ENCODE measurements at places on chromosomes 12 and 14.

- no peak for DNase-seq
Observed at GRCh38 chr12:58980768-58981167, 60.5 kb upstream of the LRIG3 start.

GRCh38 chr12:132614861-132615578 is 3.6 kb upstream of the P2RX2 start:
- peak; percentile 88 for DNase-seq

- DNase-seq: no peak
Observed at GRCh38 chr12:78579846-78580245, 284.7 kb upstream of the SYT1 start.

- no peak for DNase-seq
Observed at GRCh38 chr12:48678551-48679185, 3.4 kb downstream of the KANSL2 start.

DNA sequence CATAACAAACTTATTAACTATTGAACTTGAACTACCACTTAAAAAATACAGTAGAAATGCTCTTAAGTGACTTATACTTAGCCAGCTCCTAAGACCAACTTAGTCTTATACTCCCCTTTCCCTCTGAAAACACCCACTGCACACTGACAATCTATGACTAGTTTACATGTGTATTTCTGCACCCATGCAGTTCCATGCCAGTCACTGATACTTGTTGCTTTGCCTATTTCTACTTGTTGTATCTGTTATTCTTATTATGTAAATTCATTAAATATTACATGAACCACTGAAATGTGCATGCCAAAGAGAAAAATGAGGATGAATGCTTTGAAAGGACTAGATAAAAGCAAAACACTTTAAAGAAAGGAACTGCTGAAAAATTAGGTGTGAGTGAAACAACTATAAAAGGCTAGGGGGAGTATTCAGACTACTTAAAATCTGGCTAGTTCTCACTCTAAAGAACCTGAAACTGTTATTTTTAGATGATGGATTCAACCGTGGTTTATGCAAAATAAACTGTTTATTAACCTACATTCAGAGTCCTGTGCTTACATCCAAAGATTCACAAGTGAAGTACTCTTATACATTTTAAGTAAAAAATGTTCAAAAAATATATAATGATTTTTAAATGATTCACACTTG is 74.7 kb downstream of the RPS6KA5 start:
- DNase-seq: no peak

- no peak for DNase-seq
Observed at GRCh38 chr12:19761463-19761862, 322.2 kb downstream of the AEBP2 start.

DNA sequence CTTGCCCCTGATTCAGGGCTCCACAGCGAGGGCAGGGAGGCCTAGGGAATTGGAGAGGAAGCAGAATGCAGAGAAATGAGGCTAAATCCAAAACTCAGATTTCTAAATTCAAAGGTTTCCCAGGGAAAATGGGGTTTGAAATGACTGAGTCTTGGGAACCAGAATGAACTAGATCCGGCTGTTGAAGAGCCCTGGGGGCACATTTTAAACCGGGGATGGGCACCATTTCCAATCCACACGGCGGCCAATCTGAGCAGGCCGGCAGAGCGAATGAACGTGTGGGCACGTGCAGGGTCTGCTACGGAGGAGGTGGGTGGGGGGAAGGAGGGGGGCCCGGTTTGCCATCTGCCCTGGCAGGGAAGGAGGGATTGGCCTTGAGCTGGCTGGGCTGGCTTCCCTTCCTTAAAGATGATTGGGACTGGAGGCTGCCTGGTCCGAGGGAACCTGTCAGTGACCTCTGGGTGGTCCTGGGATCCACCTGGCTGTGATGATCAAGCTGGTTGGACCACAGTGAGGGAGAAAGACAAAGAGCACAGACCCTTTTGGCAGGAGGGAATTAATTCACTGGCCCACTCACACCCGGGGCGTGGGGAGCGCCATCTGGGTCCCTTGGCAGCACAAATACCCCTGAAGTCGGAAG is 161.0 kb downstream of the RBM19 start:
- no peak for DNase-seq

GRCh38 chr14:62301080-62301479 is 538.9 kb downstream of the SNAPC1 start:
- DNase-seq: no peak

DNA sequence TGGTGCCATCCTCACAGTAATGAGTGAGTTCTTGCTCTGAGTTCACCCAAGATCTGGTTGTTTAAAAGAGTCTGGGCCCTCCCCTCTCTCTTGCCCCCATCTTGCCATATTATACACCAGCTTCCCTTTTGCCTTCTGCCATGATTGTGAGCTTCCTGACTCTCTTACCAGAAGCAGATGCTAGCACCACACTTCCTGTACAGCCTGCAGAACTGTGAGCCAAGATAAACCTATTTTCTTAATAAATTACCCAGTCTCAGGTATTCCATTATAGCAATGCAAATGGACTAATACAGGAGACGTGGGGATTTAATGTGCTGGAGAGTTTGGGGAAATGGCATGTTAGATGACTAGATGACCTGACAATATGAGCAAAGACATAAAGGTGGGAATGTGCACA is 12.8 kb downstream of the SLC4A8 start:
- no peak for DNase-seq

- DNase-seq: no peak
Observed at GRCh38 chr12:49482095-49483051, 56.5 kb upstream of the KCNH3 start.

- no peak for DNase-seq
Observed at GRCh38 chr12:79687711-79688260, 3.0 kb downstream of the PAWR start.

DNA sequence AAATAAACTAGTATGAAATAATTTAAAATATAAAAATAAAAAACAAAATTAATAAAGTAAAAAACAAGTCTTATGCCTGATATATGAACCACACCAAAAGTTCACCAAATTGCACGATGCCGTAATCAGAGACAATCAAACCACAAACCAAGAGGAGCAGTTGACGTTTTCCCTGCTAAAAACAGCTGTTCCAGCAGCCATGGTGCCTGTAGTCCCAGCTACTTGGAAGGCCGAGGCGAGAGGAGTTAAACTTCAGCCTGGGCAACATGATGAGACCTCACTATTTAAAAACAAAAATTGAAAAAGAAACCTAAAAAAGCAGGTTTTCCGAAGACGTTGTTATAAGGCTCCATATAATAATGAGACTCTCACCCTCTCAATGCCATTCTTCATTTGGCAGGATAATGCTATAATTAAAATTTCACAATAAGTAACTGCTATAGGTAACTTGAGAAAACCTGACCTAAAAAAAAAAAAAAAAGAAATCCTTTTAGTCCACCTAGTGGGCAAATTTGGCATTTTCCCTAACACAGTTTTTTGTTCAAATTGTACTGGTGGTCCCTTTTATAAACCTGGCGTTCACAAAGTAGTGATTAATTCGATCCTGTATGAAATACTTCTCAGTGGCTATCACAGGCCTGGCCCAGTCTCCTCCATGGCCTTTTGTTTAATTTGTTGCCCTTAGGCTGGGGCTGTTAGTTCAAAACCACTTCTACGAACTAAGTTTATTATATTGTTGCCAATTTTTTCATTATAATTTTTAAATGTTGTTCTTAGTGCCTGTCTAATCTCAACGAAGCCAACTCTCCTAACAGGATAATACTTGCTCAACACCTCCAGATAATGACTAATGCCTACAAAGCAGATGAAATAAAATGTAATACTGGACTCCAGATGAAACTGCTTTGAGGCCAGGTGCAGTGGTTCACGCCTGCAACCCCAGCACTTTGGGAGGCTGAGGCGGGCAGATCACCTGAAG is 62.1 kb downstream of the TNFAIP2 start:
- no peak for DNase-seq

GRCh38 chr12:26162174-26162573 is 33.2 kb upstream of the SSPN start:
- no peak for DNase-seq

DNA sequence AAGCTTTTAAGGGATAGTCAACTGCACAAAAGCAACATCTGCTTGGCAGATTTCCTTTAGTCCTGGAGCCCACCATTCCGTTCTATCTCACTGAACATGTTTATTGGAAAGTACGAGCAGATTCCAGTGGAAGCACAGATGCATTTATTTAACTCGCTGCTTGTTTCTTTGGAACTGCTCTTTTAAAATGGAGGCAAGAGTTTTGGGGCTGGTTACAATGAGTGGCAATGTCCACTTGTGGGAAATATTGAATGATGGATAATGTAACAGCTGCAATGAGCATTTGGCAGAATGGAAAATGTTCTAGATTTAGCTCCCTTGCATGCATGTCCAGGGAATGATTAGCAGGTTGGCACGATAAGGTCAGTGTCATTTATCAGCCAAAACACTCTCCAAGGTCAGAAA is 163.0 kb downstream of the ATP23 start:
- no peak for DNase-seq

DNA sequence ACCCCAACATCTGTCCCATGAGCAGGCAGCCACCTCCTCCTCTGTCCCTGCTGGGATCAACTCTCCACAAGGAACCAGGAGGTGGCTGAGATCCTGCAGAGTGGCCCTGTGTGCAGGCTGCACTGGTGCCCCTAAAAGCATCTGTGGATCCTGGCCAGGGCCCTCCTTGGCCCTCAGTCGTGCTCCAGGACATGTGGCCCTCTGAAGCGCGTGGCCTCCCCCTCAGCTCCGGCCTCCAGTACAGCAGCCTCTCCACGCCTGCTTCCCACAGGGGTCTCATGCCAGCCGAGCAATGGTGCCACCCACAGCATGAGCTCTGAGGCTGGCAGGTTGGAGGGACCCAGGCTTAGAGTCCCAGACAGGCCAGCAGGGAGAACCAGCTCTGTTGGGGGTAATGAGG is 77.4 kb upstream of the NOS1 start:
- no peak for DNase-seq

DNA sequence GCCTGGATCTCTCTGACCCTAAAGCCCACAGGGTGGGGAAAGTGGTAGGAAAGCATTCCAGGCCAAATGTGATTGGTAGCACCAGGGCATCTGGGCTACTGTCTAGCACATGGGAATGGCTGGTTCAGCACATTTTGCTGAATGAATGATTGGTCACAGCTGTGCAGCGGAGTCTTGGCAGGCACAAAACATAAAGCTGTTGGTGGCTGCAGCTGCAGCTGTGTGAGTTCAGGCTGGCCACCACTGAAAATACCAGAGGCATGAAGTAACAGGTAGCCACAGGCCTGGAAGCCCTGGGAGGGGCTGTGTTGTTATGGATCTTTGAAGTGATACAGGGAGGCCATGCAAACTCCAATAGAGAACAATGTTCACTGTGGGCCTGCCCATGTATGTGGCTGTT is 72.7 kb downstream of the MYRFL start:
- no peak for DNase-seq

DNA sequence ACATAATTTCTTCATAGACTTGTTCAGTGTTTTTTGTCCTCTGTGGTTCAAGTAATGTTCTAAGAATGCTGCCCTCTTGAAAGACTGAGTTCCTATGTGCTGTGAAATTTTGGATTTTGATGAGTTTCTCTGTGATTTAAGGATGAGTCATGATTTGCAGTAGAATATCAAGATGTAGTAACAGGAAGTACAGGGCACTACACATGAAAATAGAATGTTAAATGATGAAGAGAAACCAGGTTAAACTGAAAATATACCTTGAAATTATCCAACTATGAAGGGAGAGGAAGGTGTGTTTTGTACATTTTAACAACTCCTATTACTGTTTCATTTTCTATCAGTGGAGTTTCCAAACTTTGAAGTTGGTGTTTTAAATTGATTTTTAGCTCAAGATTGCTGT is 4.8 kb downstream of the ELK3 start:
- DNase-seq: no peak

DNA sequence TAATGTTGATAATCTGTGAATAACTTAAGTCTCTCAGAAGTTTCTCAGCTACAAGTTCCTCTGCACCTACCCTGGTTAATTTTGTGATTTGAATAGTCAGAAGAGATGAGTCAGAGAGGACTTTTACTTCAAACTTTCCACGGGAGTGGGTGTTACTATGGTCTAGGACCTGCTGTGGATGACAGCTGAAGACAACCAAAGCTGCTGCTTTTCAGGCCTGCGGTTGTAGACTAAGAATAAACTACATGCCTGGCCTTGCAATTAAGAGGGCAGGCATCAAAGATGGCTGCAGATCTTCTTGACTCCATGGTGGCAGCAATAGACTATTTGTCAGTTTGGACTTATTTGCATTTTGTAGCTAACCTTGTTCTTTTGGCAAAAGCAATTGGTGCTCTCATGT is 227.1 kb upstream of the KRR1 start:
- DNase-seq: peak; percentile 37

GRCh38 chr14:50528000-50528399 is 4.4 kb downstream of the MAP4K5 start:
- no peak for DNase-seq

DNA sequence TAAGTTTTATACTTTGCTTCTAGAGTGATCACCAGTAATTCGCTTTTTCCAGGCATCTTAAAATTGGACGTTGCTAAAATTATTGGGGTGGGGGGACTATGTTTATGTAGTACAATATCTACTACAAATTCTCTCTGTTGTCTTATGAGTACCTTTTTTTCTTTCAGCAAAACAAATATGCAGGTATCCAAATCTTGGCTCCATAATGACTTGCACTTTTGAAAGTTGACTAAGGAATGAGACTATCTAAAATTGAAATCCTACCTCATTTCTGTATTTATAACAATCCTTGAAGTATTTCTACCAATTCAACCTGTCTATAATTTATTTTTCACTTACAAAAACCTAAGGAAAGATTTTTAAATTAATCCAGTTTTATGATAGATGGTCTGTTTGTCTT is 2.4 kb downstream of the DYNC1H1 start:
- no peak for DNase-seq

- no peak for DNase-seq
Observed at GRCh38 chr14:48714366-48714765, 871.8 kb downstream of the RPS29 start.

DNA sequence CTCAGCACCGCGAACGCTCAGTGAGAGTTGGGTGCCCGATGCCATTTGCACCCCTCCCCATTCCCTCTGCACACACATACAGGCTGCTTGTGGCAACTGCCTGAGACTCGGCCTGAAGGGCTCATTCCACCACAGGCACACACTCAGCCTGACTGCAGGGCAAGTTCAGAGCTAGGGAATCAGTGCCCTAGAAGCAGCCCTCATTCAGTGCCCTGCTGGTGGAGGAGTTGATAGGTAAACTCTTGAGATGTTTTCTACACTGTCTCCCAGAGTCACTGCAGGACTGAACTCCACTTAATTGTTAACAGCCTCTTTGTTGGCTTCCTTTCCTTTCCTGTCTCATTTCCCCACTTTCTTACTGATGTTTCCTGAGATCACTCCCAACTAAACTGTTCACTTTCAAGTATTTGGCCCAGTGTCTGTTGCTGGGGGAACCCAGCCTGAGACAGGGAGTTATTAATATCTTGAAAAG is 16.9 kb downstream of the PPP1R36 start:
- no peak for DNase-seq

DNA sequence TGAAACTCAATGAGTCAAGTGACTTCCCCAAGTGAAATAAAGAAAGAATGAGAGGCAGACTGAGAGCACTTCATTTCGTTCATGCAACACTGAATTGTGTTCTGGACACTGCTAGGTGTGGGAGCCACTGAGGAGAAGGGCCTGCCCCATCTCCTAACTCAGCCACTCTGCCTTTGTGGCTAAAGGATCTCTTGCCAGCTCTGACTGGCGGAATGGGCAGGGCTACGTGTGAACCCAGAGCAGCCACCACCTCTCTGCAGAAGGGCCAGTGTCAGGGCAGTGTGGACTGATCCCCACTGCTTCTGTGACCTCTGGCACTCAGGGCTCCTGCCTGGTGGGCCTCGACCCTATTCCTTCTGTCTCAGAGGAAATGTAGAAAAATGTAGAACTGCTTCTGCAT is 46.5 kb upstream of the GZMB start:
- DNase-seq: no peak

All from activated naive CD4-positive, alpha-beta T cell treated with anti-CD3 and anti-CD28 coated beads for 36 hours (primary cell).